ENCODE measurements at places on chromosomes 13 and 19. TPM values are rescaled to one million over a fixed set of nuclear protein-coding genes. Genes with fewer than 3 reads are reported as not detected.

The GZMM gene
- total RNA-seq: 0.70 TPM

The CACNG8 gene
- 3.2 TPM for total RNA-seq

The FTL gene
- 4,020 TPM for total RNA-seq

The PLK5 gene
- total RNA-seq: not detected

The STOML3 gene
- total RNA-seq: not detected

The PDE4C gene
- total RNA-seq: 0.64 TPM

The CEACAM6 gene
- total RNA-seq: not detected

The IFNL2 gene
- not detected for total RNA-seq

The SLC7A9 gene
- total RNA-seq: 0.45 TPM

The ZNF43 gene
- 11.8 TPM for total RNA-seq

The IL4I1 gene
- 0.27 TPM for total RNA-seq

The CEACAM4 gene
- total RNA-seq: not detected

The PGLYRP1 gene
- not detected for total RNA-seq

The C1QTNF9B gene
- not detected for total RNA-seq

The LGI4 gene
- 0.29 TPM for total RNA-seq

The ALOX5AP gene
- 2.9 TPM for total RNA-seq

The TMIGD2 gene
- total RNA-seq: not detected

The ZNF101 gene
- 9.3 TPM for total RNA-seq

The PGLYRP2 gene
- total RNA-seq: not detected

The KLK8 gene
- not detected for total RNA-seq

The ZNF578 gene
- not detected for total RNA-seq

The BST2 gene
- 376 TPM for total RNA-seq

The ZNF556 gene
- total RNA-seq: not detected

The KCTD4 gene
- 0.64 TPM for total RNA-seq

The SMIM44 gene
- not detected for total RNA-seq

The SBK3 gene
- 0.91 TPM for total RNA-seq

The GFY gene
- not detected for total RNA-seq

The TJP3 gene
- total RNA-seq: 2.0 TPM

The ZIC2 gene
- 0.60 TPM for total RNA-seq

The ZNF582 gene
- total RNA-seq: 3.6 TPM

The GPR18 gene
- total RNA-seq: 1.8 TPM

The FGF14 gene
- total RNA-seq: 0.23 TPM

The DHPS gene
- 47.6 TPM for total RNA-seq

The IRGC gene
- total RNA-seq: not detected

The NOP53 gene
- total RNA-seq: 79.4 TPM

The CACNG6 gene
- total RNA-seq: not detected

The CEACAM8 gene
- not detected for total RNA-seq

The MKNK2 gene
- 146 TPM for total RNA-seq

Data from astrocyte (in vitro differentiated cells and primary cell).